Suppressor macrophage (primary cell): ENCODE measurements at places on chromosomes 1 and 21.

GRCh38 chr21:36347278-36347961 is 27.4 kb downstream of the MORC3 start:
- no peak for DNase-seq

DNA sequence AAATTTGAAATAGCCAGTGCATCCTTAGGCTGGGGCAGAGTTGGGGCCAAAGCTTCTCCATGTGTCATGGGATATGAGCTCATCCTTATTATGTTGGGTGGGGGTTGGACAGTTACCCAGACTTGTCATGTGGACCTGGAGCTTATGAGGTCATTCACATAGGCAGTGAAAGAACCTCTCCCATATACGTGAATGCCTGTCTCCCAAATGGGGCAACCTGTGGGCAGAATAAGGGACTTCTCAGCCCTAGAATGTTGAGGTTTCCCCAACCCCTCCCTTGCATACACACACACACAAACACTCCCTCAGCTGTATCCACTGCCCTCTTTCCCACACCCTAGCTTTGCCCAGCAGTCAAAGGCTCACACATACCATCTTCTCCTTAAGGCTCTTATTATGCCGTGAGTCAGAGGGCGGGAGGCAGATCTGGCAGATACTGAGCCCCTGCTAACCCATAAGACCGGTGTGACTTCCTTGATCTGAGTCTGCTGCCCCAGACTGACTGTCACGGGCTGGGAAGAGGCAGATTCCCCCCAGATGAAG is 2.3 kb upstream of the IVL start:
- peak; percentile 23 for DNase-seq

DNA sequence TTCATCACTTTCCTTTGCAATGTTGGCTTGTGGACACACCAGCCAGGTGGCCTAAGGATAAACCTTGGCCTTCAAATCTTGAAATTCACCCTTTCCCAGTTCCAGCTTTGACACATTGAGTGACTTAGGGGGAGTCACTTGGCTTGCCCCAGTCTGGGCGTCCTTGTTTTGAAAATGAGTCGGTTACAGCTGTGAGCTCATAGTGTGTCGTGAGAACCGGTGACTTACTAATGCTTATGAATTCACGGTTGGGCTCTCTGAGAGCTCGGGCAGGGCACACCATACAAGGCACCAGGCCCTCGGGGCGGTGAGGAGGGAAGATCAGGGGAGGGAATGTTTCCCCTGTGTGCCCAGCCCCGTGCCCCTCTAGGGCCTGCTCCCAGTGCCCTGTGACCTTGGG is 126.9 kb upstream of the TMPRSS2 start:
- no peak for DNase-seq

- peak; percentile 20 for DNase-seq
Measured at GRCh38 chr1:92356956-92357355, 58.1 kb downstream of the RPAP2 start.

DNA sequence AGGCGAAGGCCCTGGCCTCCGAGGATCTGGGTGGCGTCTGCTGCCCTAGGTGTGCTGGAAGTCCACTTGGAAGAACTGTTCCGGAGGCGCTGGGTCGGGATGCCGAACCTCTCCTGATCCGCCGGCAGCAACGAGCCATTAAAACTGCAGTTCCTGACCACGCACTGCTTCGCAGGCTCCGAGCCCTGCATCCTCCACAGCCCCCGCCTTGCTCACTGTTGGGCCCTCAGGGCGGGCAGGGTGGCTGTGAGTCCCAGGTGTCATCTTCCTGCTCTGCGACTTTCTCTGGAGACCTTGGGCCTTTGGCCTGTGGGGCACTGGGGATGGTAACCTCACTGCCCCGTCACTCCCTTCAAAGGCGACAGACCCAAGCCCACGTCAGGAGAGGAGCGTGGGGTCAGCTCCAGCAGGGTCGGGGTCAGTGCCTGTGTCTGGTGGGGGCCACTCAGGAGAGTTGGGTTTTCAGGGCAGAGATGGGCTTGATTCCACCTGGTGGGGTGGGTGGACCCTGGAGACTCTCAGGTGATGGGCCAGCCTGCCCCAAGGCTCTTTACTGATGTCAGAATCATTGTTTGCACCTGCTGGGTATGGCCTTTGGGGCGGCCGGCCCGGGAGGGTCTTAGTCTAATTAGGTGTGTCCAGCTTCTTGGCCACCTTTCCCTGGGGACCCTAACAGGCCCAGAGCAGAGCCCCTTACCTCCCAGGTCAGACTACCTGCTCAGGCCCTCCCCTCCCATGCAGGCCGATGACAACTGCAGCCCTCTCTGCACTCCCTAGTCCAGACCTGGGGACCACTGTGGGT is 3.1 kb downstream of the PRXL2B start:
- no peak for DNase-seq

DNA sequence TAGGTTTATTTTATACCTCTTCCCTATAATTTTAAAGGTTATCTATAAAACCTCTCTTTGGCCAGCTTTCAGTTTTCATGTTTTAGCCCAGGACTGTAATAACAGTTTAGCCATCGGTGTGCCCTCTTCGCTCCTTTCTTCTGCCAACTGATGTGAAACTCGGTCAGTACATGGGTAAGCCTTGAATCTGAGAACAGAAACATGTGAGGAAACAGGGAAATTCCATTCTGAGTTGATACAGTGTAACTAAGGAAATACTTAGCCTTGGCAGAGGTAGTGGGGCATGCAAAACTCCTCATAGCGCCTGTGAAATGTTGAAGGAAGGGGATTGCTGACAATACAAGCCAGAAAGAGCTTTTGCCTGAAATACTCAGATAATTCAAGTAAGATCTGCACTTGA is 465.2 kb downstream of the NCAM2 start:
- DNase-seq: no peak

- DNase-seq: no peak
Measured at GRCh38 chr1:233477359-233477758, 136.5 kb upstream of the KCNK1 start.

DNA sequence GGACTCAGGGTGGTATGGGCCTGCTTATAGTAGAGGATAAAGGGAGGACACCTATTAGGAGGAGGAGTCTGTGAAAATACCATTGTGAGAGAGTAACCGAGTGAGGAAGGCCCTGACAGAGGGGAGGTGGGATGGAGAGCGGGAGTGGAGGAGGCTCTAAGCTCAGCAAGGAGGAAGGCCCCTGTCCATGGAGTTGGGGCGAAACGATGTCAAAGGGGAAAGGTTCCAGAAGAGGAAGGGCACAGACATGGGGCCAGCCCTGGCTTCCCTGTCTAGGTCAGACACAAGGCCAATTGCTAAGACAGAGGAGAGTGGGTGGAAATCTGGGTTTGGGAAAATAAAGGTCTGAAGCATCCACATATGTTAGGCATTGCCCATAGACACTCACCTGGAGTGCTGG is 44.2 kb downstream of the ELK4 start:
- DNase-seq: no peak

DNA sequence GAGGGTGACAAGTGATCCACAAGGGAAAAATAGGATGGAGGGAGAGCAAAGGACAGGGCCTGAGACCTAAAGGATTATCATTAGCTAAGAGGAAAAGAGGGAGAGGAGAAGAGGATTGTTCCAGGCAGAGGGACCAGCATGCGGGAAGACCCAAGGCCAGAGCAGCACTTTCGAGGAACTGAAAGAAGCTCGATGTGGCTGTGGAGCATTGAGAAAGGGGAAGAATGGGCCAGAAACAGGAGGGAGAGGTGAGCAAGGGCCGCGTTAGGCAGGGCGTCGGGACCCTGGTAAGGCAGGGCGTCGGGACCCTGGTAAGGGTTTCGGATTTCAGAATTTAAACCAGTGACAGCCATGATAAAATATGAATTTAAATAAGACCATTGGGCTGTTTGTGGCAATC is 22.8 kb upstream of the CSF1 start:
- DNase-seq: peak; percentile 71

DNA sequence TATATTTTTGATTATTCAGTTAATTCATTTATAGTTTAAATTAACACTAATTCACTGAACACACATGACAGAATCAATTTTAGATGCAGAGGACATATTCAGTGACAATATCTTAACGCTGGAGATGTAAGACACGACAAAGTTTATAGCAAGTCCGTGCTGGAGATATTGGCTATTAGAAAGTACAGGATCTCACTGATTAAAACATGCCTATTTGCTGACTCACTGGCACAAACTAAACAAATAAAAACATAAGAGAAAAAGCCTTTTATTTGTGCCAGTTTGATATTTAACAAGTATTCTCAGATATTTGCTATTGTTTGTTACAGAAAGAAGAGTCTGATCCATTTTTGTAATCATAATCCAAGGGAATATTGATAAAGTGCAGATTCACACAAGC is 1122.9 kb upstream of the B3GALT2 start:
- no peak for DNase-seq

GRCh38 chr1:152886085-152886484 is 8.0 kb downstream of the SMCP start:
- DNase-seq: no peak

GRCh38 chr1:119007339-119007669 is 19.2 kb upstream of the TBX15 start:
- no peak for DNase-seq

DNA sequence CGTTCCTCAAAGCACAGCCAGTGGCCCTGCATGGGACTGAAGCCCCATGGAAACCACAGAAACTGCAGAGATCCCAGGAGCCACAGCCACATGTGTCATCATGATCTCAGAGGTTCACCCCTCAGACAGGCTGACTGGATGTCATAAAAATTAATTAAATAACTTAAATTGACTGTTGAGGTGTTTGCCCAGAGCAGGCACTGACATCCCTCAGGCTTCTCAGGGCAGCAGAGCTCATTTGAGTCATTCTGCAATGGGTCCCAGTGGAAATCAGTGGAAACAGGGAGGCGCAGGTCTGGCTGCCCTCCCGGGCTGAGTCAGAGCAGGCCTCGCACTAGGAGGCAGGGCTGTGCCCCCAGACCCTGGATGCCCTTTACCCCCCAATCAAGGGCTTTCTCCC is 135.1 kb downstream of the CDC7 start:
- no peak for DNase-seq

GRCh38 chr1:187383366-187383765 is 554.6 kb downstream of the PLA2G4A start:
- DNase-seq: no peak

GRCh38 chr1:24190983-24191461 is 3.9 kb upstream of the IFNLR1 start:
- DNase-seq: peak; percentile 55

- DNase-seq: no peak
Measured at GRCh38 chr1:56964349-56965017, 1.3 kb downstream of the C8B start.

DNA sequence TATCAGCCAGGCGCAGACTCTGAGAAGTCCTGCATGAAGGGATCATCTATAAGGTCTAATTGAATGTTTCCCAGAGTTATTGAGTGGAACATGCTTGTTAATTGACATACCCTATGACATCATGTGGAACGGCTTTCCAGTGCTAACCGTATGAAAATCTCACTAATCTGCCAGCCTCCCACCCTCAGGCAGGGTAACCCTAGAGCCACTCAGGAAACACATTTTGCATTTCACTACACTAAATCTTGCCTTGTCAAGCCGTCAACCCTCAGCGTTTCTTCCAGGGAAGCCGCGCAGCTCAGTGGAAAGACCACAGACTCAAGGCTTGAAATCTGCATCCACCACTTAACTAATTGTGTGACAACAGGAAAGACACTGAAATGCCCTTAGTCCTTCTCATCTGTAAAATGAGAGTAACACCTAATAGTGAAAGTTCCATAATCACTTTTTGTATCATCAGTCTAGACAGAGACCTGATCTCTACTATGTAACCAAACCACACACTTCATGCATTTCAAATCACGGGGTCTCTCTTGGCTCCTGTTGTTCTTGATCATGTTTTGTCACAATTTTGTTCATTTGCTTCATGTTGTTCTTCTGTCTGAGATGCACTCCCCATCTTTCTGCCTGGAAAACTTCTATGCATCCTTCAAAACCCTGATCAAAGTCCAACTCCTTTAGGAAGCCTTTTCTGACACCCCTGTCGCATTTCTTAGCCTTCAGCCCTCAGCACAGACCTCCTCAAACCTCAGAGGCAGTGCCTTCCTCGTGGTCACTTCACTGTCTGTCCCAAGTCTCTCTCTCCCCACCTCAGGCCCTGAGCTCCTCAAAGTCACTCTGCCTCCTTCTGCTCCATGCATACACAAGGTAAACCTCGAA is 246.5 kb downstream of the TOMM20 start:
- no peak for DNase-seq

- no peak for DNase-seq
Measured at GRCh38 chr1:157189986-157190982, 52.1 kb upstream of the ETV3 start.

DNA sequence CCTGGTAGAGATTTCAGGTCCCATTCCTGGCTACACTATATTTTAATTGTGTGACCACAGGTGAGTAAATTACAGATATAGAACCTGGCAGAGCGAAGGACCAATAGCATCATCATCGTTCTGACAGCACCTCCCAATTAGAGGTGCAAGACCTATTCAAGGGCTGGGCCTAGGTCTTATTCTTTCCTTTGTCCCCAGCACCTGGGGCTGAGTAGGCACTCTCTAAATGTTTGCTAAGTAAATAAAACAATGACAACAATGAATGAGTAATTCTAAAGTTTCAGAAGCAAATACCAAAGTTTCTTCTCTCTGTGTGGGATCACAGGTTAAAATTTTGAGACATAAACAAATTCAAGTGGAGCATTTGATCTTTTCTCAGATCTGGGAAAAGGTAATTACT is 32.7 kb downstream of the BEND5 start:
- no peak for DNase-seq
